ENCODE measurements at places on chromosomes 2 and 18. TPM values are rescaled to one million over a fixed set of nuclear protein-coding genes. Genes with fewer than 3 reads are reported as not detected.

NT5DC4 gene
- not detected for polyA plus RNA-seq

DCDC2C gene
- not detected for polyA plus RNA-seq

EPB41L3 gene
- 1.4 TPM for polyA plus RNA-seq

AQP12B gene
- polyA plus RNA-seq, result not detected

MSTN gene
- not detected for polyA plus RNA-seq

ZNF385B gene
- polyA plus RNA-seq, result 3.0 TPM

SLC20A1 gene
- 15.3 TPM for polyA plus RNA-seq

EFR3B gene
- polyA plus RNA-seq, result 0.05 TPM

LYG1 gene
- polyA plus RNA-seq, result 0.85 TPM

HNMT gene
- 63.4 TPM for polyA plus RNA-seq

ASAP2 gene
- 1.6 TPM for polyA plus RNA-seq

MARCHF4 gene
- not detected for polyA plus RNA-seq

DOK6 gene
- 0.08 TPM for polyA plus RNA-seq

IL1R1 gene
- 14.0 TPM for polyA plus RNA-seq

PPP1R7 gene
- 28.0 TPM for polyA plus RNA-seq

ZNF516 gene
- polyA plus RNA-seq, result 4.2 TPM

NEUROD1 gene
- polyA plus RNA-seq, result not detected

KCNS3 gene
- polyA plus RNA-seq, result 2.5 TPM

DSC2 gene
- 3.9 TPM for polyA plus RNA-seq

NDUFS1 gene
- polyA plus RNA-seq, result 85.7 TPM

NIFK gene
- polyA plus RNA-seq, result 25.6 TPM

MOGAT1 gene
- 0.30 TPM for polyA plus RNA-seq

SLC14A1 gene
- 0.60 TPM for polyA plus RNA-seq

FZD7 gene
- 0.21 TPM for polyA plus RNA-seq

ANXA4 gene
- 135 TPM for polyA plus RNA-seq

ATOH8 gene
- polyA plus RNA-seq, result 33.2 TPM

GPATCH11 gene
- polyA plus RNA-seq, result 1.9 TPM

APLF gene
- polyA plus RNA-seq, result 0.18 TPM

TMEM178A gene
- 0.21 TPM for polyA plus RNA-seq

ACTG2 gene
- polyA plus RNA-seq, result 9.0 TPM

STEAP3 gene
- 73.5 TPM for polyA plus RNA-seq

MAP3K19 gene
- not detected for polyA plus RNA-seq

FSIP2 gene
- 0.75 TPM for polyA plus RNA-seq

FOXI3 gene
- polyA plus RNA-seq, result not detected

CMPK2 gene
- polyA plus RNA-seq, result 2.9 TPM

NPPC gene
- polyA plus RNA-seq, result not detected

CAPN14 gene
- not detected for polyA plus RNA-seq

RND3 gene
- 15.1 TPM for polyA plus RNA-seq

FEV gene
- not detected for polyA plus RNA-seq

LGALSL gene
- polyA plus RNA-seq, result 2.4 TPM

PRSS56 gene
- not detected for polyA plus RNA-seq

RUFY4 gene
- not detected for polyA plus RNA-seq

SETBP1 gene
- polyA plus RNA-seq, result 5.8 TPM

SPR gene
- polyA plus RNA-seq, result 49.9 TPM

REG3G gene
- not detected for polyA plus RNA-seq

RAMP1 gene
- polyA plus RNA-seq, result 29.2 TPM

ME2 gene
- polyA plus RNA-seq, result 11.5 TPM

TDRD15 gene
- 0.09 TPM for polyA plus RNA-seq

CAPN13 gene
- not detected for polyA plus RNA-seq

IL1RL2 gene
- 2.0 TPM for polyA plus RNA-seq

G6PC2 gene
- not detected for polyA plus RNA-seq

Measured in liver (tissue), 10 donors.